Esophagus squamous epithelium (tissue), 5 donors: ENCODE measurements at places on chromosomes 11 and 22.

DNA sequence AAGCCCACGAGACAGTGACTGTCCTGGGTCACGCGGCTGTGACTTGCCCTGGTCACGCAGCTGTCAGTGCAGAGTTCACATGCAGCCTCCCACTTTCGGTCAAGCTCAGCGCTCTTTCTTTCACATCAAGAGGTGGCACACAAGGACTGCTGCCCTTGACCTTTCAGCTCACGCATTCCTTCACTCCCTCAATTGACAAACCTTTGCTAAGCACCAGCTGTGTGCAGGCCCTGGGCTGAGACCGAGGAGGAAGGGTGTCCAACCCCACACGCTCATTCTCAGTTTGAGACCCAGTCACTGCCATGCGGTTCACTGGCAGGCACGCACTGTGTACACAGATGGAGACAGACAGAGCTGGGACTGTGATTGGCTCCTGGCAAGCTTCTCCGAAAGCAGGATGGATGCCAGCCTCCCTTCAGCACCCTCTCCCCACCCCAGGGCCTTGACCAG, 70.3 kb downstream of the SCUBE1 start:
- DNase-seq: no peak

DNA sequence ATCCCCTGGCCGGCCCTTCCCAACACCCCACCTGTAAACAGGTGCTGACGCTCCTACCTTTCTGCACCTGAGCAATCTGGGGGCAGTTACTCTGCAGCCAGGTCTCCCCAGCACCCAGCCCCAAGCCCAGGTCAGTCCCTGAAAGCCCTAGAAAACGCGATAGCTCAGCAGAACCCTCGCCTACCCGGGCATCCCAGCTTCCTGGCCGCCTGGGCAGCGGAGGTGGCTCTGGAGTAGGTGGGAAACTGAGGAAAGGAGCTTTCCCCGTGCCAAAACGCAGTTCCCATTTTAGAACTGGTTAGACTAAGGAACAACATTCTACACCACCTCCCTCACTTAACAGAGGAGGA, 445 bp downstream of the SYTL2 start:
- no peak for DNase-seq

DNA sequence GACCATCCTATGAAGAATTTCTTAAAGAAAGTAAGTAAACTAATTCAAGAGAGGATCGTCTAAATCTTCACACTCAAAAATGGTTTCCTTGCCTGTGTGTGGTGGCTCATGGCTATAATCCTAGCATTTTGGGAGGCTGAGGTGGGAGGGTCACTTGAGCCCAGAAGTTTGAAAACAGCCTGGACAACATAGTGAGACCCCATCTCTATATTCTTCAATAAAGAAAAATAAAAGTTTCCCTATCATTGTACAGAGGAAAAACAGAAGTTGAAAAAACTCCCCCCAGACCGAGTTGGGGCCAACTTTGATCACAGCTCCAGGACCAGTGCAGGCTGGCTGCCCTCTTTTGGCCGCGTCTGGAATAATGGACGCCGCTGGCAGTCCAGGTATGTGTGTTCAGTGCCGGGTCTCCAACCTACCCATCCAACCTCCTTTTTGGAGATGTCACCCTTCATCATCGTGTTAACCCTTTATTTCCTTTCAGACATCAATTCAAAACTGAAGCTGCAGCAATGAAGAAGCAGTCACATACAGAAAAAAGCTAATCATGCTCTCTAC, 3.0 kb downstream of the RPS25 start:
- no peak for DNase-seq

GRCh38 chr11:100777103-100777502, 90.0 kb downstream of the ARHGAP42 start:
- no peak for DNase-seq

- no peak for DNase-seq
These were observed 12.1 kb downstream of the HPS4 start for GRCh38 chr22:26471522-26471921.

- no peak for DNase-seq
These were observed 650.7 kb downstream of the BRD1 start for GRCh38 chr22:49176956-49177355.

DNA sequence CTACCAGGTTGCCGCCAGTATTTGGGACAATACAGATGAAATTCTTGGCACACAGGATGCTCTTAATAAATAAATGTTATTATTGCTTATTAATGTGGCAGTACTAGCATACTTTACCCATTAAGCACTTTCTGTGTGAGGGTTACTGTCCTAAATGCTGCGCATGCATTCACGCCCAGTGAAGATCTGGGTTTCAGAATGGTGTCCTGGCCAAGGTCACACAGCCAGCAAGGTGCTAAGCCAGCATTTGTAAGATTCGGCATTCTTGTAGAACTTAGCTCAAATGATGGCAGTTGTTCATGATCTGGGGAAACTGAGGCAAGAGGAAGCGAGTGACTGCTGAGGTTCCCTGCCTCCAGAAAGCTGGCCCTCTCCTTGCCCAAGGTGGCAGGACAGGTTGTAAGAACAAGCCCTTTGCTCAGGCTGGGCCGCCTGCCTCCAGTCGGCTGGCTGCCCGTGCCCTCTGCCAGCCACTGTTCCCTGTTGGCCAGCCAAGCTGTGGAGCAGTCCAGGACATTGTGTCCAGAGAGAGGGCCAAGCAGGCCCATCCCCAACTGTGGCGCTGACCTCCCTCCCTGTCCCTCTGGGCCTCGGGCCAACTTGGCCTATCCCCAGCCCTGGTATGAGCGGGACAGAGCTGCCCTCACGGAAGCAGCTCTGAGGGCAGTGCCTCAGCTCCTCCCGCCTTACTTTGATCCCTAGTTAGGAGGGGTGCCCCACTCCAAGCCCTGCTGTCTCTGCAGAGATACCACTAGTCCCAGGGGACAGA, 28.8 kb downstream of the TOB2 start:
- no peak for DNase-seq

DNA sequence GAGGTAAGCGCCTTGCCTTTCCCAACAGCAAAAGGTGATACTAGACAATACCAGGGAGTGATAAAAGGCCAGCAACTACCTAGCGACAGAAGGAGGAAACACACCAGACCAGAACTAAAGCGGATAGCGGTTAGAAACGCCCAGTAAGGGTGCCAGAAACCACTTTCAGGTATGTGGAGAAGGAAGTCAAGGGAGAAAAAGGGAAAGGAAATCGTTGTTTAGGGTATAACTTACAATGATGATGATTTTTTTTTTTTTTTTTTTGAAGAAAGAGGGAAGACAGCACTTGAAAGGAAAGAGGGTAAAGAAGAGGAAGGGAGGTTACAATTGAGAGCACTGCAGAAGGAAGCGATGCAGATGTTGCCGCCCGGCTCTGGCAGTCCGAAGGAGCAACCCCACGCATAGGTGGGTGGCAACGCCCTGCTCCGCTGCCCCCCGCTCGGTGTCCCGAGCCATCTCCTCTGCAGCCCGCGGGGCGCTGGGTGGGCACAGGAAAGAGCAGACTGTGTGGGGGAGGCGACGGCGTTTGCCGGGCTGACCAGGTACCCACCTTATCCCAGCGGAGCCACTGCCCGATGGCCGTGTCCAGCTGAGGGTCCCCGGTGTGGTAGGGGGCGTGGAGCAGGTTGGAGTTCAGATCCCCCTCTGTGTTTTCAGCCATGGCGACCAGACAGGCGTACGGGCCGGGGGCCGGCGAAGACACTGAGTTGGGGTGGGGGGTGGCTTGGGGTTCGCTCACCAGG, 561 bp downstream of the PGM2L1 start:
- DNase-seq: no peak

DNA sequence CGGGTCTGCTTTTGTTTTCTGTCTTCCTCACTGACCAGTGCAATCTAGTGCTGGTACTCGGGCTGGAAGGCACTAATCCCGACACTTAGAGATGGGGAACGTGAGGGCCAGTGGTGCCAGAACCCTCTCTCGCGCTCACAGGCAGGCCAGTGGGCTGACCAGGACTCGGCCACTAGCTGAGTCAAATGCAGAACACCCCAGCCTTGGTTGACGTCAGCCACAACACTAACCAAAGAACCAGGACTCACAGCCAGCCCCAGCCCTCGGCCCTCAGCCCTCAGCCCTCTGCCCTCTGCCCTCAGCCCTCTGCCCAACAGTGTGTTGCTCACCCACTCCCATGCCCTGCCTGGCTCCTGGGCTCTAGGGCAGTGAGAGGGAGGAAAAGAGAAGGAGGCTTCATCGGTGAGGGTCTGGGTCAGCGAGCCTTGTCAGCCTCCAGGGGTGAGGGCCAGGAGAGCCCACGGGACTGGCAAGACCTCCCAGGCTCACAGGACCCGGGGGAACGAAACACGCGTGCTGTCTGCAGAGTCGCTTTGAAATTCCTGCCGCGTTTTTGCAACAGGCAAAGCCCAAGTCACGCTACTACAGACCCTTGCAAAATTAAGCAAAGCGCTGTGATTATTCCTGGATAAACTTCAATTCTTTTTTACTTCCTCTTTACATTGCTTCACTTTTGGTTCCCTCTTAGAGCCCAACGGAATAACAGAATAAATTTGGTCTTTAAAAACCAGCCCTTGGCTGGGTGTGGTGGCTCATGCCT, 27.5 kb downstream of the KIAA0930 start:
- no peak for DNase-seq

DNA sequence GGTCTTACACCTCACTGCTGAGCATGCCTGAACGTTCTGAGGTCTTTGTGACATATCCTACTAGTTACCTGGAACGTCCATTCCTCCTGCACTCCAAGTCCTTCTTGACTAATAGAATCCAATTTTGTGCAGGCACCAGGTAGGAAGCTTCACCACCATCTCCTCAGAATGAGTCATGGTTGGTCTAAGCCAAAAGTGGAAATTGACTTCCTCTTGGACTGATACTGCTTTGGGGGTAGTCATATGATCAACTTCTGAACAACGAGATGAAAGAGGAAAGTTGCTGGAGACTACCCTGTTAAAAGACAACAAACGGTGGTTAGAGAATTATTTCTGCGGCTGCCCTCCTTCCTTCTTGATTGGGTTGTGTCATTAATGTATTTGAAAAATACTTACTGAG, 374.2 kb upstream of the LARGE1 start:
- no peak for DNase-seq

- DNase-seq: no peak
These were observed 68.6 kb downstream of the MICAL2 start for GRCh38 chr11:12179019-12179418.

DNA sequence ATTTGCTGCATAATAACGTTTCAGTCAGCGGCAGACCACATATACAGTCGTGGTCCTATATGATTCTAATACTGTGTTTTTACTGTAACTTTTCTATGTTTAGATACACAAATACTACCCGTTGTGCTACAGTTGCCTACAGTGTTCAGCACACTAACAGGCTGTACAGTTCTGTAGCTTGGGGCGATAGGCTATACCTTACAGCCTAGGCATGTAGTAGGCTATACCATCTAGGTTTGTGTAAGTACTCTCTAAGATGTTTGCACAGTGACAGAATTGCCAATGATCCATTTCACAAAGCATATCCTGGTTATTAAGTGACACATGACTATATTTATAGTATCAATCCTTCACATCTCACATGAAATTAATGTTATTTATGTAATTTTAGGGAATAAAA, 78.2 kb downstream of the YAP1 start:
- no peak for DNase-seq

- no peak for DNase-seq
These were observed 198.0 kb upstream of the PDGFD start for GRCh38 chr11:104361975-104362374.

- no peak for DNase-seq
These were observed 13.5 kb downstream of the NCF4 start for GRCh38 chr22:36874309-36874696.

DNA sequence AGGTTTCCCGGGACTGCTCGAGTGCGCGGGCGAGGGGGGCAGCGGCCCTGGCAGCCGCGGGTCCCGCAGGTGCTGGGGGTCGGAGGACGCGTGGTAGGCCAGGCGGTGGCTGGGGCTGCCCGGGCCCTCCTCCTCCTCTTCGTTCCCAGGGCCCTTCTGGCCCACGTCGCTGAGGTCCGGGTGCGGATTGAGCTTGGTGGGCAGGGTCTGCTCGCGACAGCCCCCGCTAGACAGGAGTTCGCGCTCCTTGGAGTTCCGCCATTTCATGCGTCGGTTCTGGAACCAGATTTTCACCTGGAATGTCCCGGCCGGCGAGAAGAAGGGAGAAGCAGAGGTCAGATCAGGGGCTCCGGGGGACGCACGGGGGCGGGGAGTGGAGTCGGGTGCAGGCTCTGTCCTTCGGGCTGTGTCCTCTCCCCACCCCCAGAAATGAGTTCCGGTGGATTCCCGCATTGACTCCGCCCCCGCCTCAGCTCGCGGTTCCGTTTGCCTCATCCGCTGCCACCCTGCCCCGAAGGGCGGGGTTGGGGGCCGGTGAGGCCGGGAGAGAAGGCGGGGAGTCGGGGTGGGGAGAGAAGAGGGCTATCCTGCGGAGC, 3.9 kb downstream of the DBX1 start:
- DNase-seq: no peak

DNA sequence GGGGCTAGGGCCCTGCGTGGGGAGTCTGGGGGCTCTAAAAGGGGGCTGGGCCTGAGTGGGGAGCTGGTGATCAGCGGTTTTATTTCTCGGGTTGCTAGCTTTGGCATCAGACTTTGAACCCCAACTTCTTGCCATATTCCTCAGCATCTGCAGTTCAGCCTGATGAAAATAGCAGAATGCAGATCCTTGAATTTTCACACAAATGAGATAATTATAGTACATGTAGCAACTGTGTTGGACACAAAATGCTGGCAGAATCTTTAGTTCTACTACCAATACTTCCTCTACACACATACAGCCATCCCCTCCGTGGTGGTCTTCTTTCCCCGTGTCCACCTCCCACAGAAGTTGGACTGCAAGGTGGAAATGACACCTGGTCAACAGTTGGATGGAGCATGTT, 1.5 kb downstream of the ZC3H7B start:
- no peak for DNase-seq

GRCh38 chr11:77734890-77735289, 85.6 kb downstream of the RSF1 start:
- no peak for DNase-seq

GRCh38 chr11:6096417-6096816, 11.1 kb upstream of the OR56B4 start:
- DNase-seq: no peak

DNA sequence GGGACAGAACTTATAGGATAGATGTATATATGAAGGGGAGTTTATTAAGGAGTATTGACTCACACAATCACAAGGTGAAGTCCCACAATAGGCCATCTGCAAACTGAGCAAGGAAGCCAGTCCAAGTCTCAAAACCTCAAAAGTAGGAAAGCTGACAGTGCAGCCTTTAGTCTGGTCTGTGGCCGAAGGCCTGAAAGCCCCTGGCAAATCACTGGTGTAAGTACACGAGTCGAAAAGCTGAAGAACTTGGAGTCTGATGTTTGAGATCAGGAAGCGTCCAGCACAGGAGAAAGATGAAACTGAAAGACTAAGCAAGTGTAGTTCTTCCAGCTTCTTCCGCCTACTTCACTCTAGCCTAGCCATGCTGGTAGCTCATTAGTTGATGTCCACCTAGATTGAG, 799.6 kb upstream of the ARHGAP42 start:
- no peak for DNase-seq
